Stimulated activated CD4-positive, alpha-beta T cell treated with anti-CD3 and anti-CD28 coated beads, Interleukin-4, amount 100 ng/mL, for 1 hour (primary cell): ENCODE measurements at places on chromosomes 4 and X.

DNA sequence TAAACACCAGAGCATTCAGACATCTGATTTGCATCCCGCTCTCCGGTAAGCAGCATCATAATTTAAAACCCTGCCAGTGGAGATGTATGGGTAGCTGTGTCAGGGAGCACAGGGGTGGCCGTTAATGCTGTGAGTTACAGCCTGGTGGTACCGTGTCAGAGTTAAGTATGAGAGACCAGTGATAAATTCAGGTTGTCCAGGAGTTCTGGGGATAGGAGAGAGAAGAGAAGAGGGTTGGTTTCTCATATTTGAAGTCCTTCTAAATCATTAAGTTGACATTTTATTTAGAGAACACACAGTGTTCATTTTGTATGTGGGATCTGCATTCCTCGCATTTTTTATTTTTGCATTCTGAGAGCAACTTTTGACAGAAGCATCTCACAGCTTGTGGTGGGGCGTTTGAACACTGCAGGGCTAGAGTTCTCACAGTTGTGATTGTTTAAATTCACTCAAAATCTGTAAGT, 157.6 kb downstream of the DCLK2 start:
- DNase-seq, result no peak

- no peak for DNase-seq
These were observed 116.6 kb downstream of the ARHGAP24 start for GRCh38 chr4:85591406-85592098.

DNA sequence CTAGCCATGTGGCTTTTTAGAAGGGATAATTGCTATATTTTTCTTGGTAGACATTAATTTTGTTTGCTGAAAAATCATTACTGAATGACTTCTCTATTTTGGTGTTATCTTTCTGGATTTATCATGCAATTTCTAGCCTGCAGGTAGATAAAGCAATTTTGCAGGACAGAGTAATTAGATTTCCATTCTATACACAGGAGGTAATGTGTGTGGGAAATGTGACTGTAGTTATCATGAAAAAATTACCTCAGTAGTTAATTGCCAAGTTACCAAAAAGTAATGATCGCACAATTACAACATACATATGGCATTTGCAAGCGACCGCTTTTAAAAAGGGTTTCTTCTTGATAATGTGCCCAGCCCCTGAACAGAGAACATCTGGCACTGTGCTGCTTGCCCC, 66.1 kb downstream of the KIT start:
- no peak for DNase-seq

- no peak for DNase-seq
These were observed 52.2 kb downstream of the SPATA18 start for GRCh38 chr4:52103319-52103718.

- no peak for DNase-seq
These were observed 43.1 kb upstream of the CYP2U1 start for GRCh38 chr4:107888237-107888636.
